ENCODE measurements at places on chromosomes 3 and 15. TPM values are rescaled to one million over a fixed set of nuclear protein-coding genes. Genes with fewer than 3 reads are reported as not detected.

The CPB1 gene
- 0.83 TPM for total RNA-seq

The WHAMM gene
- 9.9 TPM for total RNA-seq

GRCh38 chr3:13621381-13622221, 72.7 kb downstream of the FBLN2 start:
- no peak for DNase-seq

GRCh38 chr3:127115691-127116351, 77.1 kb upstream of the PRR23E start:
- no peak for DNase-seq

The GCHFR gene
- total RNA-seq: 99.5 TPM

The TUBGCP5 gene
- total RNA-seq: 12.9 TPM
